ENCODE measurements at places on chromosomes 16 and 17. TPM values are rescaled to one million over a fixed set of nuclear protein-coding genes. Genes with fewer than 3 reads are reported as not detected.
A peak's percentile ranks its signal among the peaks of the same experiment; 100 is the strongest.

The KRTAP3-1 gene
- total RNA-seq = not detected

The SPATA20 gene
- 39.4 TPM for total RNA-seq

The BCL6B gene
- total RNA-seq = not detected

GRCh38 chr17:79177877-79178276, 103.3 kb downstream of the ENGASE start:
- no peak for DNase-seq

DNA sequence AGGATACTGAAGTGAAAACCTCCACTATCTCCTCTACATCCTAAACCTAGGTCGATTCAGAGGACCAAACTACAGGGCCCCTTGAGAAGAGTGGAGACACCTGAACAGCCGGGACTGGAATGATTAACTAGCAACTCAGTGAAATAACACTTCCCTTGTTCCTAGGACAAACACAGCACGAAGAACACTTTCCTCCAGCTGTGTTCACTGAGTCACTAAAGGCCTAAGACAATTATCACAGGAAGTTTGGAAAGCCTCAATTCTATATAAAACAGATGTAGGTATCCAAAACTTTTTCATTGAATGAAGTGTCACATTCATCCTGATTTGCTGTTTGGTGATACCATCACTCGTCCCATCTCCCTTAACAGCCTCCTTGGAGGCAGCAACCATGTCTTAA, 15.5 kb upstream of the CUEDC1 start:
- DNase-seq = no peak

GRCh38 chr17:82039695-82040299, 2.3 kb upstream of the DCXR start:
- no peak for DNase-seq

- peak; percentile 72 for DNase-seq
Measured at GRCh38 chr16:57653936-57654335, 14.2 kb upstream of the ADGRG3 start.

DNA sequence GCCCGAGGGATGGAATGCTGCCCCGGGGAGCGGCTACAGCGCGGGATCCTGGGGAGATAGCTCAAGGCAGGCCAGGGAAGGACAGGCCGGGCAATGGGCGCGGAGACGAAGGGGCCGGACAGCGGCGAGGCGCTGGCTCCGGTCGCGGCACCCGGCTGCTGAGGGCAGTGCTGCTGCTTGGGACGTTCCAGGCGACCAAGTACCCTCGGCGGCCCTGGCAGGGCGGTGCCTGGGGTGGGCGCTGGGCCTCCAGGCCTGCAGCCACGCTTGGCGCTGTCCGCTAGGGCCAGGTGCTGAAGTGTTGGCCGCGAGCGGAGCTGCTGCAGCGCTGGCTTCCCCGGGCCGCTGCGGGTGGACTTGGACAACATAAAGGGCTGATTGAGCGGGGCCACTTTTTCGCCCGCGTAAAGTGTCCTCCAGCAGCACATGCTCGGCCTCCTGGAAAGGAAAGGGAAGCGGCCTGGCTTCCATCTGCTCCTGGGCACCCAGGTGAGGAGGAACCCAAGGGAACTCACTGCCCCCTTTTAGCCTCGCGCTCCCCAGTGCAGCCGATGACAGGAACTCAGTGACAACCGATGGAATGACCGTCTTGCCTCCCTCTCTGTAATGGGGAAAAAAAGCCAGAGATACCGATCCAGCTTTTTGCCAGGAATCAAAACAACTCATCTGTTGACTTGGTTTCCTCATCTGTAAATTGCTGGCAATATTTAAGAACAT, 23.7 kb downstream of the CLEC3A start:
- DNase-seq = peak; percentile 28

DNA sequence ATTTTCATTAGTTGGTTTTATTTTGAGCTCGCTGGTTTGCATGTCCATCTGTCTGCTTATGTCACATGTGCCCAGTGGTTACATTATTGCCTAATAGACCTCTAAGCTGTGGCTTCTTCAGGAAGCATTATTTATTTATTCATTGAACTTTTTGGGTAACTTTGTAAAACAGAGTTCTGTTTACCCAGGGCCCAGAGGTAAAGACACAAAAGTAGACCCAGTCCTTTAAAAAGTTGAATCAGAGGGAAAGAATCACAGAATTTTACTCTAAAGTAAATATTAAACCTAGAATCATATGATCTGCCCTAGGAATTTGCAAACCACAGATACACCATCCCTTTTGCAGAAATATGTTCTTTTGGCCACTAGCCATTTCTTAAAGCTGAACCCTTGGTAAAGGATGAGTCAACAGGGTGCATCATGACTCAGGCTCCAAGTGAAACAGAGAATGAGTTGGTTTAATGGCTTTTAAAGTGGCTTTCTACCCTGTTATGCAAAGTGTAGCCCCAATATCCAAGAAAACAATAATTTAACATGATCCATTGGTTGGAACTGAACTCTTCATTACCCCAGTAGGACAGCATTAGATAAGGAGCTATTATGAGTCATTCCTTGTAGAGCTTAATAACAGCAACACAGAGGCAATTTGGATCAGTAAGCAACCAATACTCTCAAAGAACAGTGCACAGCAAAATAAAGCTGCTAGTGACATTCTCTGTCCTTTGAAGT, 236.3 kb downstream of the KCNJ2 start:
- DNase-seq = peak; percentile 96

DNA sequence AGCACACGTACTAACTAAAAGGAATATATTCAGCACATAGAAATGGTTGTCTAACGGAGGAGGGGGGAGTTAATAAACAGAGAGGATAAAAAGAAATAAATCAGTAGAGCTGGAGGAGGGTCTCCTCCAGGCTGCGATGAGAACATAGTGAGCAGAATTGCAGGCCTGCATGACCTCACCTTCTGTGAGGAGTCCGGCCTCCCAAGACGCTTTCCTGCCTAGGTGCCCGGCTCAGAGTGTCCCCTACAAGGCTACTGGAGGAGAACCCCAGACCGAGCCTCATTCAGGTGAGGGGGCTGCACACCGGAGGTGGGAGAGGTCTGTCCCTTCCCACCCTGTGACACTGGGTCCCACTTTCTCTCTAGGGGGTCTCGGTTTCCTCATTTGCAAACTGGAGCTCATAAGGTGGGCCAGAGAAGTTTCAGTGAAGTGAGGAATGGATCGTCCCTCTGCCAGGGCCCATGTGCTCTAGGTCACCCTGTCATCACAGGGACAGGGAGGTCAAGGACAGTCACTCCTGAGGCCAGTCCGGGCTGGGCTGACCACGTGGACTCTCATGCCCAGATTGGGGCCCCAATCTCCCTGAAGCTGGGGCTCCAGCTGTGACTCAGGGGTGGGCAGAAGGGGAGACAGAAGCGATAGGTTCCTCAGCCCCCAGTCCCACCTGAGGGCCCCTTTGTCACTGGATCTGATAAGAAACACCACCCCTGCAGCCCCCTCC, 3.3 kb upstream of the HBM start:
- DNase-seq = no peak

GRCh38 chr17:65052585-65052984, 4.0 kb downstream of the GNA13 start:
- no peak for DNase-seq

GRCh38 chr17:68784431-68784830, 170.8 kb downstream of the ABCA8 start:
- no peak for DNase-seq

The CA5A gene
- not detected for total RNA-seq

The REXO5 gene
- 6.1 TPM for total RNA-seq

DNA sequence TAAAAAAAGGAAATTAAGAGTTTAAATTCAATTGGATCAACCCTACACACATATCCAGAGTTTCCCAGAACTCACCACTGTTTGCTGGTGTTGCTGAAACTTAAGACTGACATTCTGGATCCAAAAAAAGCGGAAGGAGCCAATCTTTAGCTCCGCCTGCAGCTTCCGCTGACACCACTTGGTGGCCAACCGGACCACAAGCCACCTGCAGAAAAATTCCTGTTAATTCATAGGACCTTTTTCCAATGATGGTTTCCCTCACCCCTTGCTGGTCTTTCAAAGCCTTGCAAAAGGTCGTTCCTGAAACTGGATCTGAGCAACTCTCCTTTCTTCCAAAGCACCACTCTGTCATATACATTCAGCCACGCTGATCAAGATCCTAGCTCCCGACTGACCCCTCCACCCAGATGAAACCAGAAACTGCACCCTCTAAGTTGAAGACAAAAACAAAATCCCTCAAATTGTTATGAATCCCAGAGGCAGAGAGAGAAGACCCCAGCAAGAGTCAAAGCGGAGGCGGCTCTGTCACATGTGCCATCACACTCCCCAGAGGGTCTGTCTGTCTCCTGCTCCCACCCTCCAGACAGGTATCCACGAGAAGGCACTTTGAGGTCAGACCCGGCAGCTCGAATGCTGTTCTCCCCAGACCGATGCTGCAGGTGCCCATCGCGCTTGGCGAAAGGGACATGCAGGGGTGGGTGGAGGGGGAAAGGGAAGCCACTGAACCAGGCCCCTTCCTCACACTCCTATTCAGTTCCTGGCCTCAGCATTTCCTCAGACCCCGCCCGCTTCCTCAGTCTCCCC, 773 bp downstream of the BLTP2 start:
- DNase-seq = peak; percentile 58

DNA sequence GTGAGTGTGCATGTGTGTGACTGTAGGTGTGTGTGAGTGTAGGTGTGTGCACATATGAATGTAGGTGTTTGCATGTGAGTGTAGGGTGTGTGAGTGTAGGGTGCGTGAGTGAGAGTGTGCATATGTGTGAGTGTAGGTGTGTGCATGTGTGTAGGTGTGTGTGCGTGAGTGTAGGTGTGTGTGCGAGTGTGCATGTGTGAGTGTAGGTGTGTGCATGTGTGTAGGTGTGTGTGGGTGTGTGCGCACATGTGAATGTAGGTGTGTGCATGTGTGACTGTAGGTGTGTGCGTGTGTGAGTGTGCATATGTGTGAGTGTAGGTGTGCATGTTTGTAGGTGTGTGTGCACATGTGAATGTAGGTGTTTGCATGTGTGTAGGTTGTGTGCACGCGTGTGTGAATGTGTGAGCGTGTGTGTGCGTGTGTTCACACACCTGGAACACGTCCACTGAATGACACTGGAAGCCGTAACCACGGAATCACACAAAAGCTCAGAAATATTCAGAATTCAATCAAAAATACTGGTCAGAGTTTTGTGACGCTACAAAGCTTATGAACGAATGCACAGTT, 30.6 kb downstream of the MRM3 start:
- no peak for DNase-seq

The ZNF385C gene
- total RNA-seq = 0.44 TPM

The CFAP97D1 gene
- not detected for total RNA-seq

The MYH3 gene
- total RNA-seq = 2.1 TPM

The KRT27 gene
- total RNA-seq = not detected

GRCh38 chr17:72572604-72573491, 452.0 kb downstream of the SOX9 start:
- DNase-seq = no peak

The RAB34 gene
- total RNA-seq = 90.0 TPM

DNA sequence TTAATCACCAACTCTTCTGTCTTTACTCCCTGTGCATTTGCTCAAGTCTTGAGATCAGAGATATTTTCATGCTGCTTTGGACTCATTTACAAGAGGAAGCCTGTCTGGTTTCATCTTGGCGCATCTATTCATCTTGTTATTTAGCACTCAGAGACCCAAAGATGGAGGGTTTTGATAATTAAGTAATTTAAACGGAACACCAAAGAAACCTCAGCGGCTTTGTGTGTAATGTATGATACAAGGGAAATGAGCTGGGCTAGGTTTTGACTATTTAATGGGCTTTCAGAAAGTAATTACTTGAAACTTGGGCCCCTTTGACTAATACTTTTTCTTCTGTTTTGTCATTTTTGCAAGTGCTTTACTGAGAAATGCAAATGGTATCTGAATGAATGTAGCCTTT, 66.2 kb upstream of the CACNG3 start:
- DNase-seq = no peak

- no peak for DNase-seq
Measured at GRCh38 chr17:68807998-68808772, 147.0 kb downstream of the ABCA8 start.

The MYH13 gene
- not detected for total RNA-seq

The ATP5PD gene
- 362 TPM for total RNA-seq
